ENCODE measurements at places on chromosomes 7 and 10.

GRCh38 chr7:19969859-19970493, 196.6 kb upstream of the TMEM196 start:
- DNase-seq = no peak

DNA sequence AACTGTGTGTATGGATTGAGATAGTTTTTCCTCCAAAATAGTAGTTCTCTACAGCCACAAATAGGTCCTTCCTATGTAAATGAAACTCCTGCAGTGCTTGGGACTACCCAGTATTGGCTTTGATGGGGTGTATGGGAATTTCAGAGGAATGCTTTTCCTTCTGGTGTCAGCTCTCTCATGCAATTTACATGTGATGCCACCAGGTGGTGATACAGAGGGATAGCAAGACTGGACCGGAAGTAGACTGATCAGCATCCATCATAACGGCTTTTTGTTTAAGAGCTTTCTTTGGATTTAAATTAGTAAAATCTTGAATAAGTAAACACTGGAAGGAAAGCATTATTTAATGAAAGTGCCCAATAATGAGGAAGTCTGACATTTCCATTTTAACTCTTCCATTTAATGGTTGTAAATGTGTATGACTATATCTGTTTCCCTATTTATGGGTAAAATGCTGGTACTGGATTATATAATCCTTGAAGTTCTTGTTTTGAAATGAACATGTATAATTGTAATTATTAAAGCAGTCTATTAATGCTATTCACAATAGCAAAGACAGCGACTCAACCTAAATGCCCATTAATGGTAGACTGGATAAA, 22.7 kb downstream of the DYNC1I1 start:
- DNase-seq = no peak

- DNase-seq = no peak
Observed at GRCh38 chr7:114426824-114427223, 12.2 kb downstream of the FOXP2 start.

DNA sequence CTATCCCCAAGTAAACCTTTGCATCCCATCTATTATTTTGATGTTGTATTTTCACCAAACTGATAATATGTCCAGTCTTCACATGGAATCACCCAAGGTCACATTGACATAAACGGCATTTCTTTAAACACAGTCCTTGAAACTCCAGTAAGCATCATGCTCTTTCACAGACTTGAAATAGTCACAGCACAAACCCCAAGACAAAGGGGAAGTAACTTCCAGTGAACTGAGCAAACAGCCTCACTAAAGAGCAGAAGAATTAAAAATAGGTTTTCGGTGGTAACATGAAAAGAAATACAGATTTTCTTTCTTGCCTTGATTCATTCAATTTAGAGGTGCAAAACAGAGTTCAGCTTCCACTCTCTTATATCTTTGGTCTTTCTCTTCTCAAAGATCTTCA, 253.7 kb downstream of the SFMBT2 start:
- DNase-seq = no peak

- no peak for DNase-seq
Observed at GRCh38 chr7:138957217-138957616, 24.0 kb downstream of the KIAA1549 start.

DNA sequence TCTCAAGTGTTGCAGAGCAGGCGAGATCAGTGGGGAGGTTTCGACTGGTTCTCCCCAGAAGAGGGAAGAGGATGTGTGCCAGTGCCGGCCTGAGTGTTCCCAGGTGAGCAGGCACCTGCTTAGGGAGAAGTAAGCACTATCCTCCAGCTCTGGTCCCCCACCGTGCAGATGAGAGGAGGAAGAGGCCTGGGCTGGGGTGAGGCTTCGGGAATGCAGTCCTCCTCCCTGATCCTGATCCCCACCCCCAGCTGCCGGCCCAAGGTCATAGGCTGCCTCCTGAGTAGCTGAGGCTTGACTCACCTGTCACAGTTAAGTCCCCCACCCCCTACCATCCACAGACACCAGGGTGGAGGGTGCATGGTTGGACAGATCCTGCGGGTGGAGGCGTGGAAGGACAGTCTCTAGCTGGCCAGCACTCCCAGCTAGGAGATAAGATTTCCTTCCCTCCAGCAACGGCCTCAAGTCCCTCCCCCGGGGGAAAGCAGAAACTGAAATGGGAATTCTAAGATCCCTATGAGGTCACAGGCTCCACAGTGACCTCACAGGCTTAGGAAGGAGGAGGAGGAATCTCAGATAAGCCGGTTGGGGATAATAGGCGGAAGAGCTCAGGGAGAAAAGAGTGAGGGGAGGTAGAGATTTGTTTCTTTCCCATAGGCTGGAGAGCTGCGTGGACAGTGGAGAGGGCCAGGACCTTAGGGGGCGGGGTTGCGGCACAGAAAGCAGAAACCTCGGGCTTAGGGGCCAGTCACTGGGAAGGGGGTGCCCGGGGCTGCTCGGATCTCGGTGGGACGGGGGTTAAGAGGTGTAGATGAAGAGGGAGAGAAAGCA, 1.0 kb downstream of the LRCH4 start:
- DNase-seq = no peak

- no peak for DNase-seq
Observed at GRCh38 chr7:99383791-99384370, 9.4 kb downstream of the ARPC1B start.

DNA sequence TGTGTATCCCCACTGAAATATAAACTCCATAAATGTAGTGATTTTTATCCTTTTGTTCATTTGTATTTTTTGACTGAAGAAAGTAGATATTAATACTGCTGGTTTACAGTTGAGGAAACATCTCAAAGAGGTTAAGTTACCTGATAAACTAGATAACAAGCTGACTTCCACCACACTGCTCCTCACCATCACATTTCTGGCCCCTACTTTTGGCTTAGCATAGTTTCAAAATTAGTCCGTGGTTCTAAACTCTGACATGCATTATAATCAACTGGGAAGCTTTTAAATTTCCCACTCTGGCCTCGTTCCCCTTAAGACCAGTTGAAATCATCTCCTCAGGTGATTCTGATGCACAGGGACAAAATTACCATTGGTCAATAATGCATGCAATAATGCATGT, 43.5 kb downstream of the ANKIB1 start:
- no peak for DNase-seq

- DNase-seq = no peak
Observed at GRCh38 chr7:106794276-106795083, 70.6 kb upstream of the PIK3CG start.

DNA sequence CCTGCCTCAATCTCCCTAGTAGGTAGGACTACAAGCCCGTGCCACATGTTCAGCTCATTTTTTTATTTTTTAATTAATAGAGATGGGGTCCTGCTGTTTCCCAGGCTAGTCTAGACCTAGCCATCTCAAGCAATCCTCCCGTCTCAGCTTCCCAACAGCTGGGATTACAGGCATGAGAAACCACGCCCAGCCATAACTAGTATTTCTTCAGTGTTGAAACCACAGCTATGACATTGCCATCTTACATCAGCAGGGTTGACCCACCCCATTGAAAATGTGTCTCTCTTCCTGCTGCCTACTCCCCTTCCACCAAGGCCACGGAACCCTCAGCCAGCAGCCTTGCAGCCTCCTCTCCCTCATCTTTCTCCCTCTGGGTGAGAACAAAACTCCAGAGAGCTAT, 62.1 kb upstream of the ZNF746 start:
- no peak for DNase-seq

GRCh38 chr7:158157460-158157859, 430.2 kb downstream of the PTPRN2 start:
- no peak for DNase-seq

DNA sequence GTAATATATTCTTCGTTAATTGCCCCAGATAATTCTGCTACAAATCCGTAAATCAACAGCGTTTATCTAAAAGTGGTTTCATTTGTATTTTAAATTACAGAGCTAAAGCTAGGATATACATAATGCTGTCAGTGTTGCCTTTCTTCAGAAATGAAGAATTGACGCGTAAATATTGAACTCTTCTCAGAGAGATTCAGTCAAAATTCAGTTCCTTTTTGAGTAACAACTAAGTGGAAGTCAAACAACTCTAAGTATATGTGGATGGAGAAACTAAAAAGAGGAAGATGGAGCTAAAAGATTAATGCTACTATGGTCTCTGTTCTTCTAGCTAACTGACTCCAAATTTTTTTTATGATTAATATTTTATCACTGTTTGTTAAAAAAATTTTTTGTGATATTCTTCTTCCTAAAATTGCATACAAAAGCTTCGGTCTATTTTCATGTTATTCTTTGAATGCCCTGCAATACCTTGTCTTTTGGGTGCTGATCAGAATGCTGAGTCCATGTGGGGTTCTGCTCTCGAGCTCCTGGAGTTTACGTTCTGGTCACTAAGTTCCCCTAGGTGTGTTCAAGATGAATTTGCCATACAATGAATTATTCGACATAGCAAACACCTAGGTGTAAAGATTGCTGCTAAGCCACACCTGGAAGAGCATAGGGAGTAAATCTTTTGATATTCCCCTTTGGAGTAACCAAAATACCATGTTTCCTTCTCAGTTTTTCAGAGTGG, 20.7 kb downstream of the MDFIC start:
- DNase-seq = no peak
